ENCODE measurements at places on chromosomes 1 and 21.

DNA sequence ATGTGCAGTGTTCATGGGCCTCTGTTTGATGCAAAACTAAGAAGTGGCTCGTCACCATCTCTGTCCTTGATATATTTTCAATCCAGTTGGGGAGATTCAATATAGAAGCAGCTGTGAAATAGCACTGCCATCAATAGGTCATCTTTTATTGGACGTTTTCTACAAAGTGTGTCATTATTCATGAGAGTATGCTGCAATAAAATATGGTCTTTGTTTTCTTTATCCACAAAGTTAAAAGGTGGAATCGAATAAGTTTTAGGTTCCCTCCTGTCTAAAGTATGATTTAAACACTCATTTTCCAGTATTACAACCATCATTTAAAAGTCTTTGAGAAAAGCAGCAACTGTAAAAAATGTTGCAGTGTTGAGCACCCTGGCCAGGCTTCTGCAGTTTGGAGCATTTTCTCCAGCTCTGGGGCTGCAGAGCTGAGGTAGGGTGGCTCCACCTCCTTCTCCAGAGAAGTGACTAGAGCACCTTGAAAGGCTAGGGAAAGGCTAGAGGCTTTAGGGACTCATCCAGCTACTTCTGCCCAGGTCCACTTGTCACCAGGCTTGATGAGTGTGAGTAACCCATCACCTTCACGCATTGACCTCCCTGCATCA lies 56.5 kb upstream of the DNAH14 start:
- no peak for DNase-seq

DNA sequence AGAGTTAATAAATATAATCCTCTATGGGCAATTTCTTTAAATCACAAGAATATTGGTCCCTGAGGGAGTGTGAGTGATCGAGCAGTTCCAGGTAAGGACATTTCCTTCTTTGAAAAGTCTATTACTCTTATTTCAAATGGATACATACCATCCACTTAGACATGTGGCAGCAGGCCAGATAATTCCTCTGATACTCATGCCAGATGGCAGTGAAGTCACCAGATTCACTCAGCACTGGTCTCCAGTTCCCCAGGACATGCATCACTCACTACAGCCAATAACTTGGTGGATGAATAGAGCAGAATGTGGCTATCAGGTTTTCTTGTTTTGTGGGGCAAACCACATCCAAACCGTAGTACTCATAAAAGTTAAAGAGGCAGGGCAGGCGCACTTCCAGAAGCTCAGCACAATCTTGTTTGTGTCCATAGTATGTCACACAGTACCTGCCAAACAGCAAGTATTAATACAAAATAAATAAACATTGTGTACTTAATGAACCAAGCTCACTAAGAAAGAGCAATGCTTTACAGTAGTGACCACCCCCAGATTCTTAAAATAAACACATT lies 74.2 kb upstream of the CD53 start:
- DNase-seq = peak; percentile 1

GRCh38 chr21:43369124-43369523 lies 57.8 kb downstream of the SIK1 start:
- DNase-seq = peak; percentile 11

GRCh38 chr1:205665201-205666045 lies 14.9 kb downstream of the SLC45A3 start:
- DNase-seq = no peak

GRCh38 chr1:36380782-36381181 lies 4.9 kb downstream of the STK40 start:
- DNase-seq = no peak
